ENCODE measurements at places on chromosomes 13 and 19.

DNA sequence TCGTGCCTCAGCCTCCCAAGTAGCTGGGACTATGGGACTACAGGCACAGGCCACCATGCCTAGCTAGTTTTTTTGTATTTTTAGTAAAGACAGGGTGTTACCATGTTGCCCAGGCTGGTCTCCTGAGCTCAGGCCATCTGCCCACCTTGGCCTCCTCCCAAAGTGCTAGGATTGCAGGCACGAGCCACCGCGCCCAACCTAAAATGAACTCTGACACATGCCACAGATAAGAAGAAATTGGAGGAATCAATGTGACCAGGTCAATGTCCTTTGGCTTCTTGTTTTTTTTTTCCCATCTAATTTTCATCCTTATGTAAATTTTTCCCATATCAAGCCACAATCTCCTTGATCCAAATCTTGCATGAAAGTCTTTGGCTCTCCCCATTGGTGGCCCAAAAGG lies 68.1 kb upstream of the SOX21 start:
- peaks cover 17% of the 10 kb centered on the region for H3K27me3 ChIP-seq
- peaks cover 5% of the 10 kb centered on the region for H3K36me3 ChIP-seq
- H3K27ac ChIP-seq: no peak overlapping the region
- H3K4me3 ChIP-seq: no peak overlapping the region
- no peak for DNase-seq

- no peak overlapping the region for H3K4me3 ChIP-seq
- peaks cover 20% of the 10 kb centered on the region for H3K36me3 ChIP-seq
- no peaks in the 10 kb centered on the region for H3K27me3 ChIP-seq
- H3K27ac ChIP-seq: no peak overlapping the region
- DNase-seq: no peak
These were observed 660 bp downstream of the CIC start for GRCh38 chr19:42269478-42270345.

DNA sequence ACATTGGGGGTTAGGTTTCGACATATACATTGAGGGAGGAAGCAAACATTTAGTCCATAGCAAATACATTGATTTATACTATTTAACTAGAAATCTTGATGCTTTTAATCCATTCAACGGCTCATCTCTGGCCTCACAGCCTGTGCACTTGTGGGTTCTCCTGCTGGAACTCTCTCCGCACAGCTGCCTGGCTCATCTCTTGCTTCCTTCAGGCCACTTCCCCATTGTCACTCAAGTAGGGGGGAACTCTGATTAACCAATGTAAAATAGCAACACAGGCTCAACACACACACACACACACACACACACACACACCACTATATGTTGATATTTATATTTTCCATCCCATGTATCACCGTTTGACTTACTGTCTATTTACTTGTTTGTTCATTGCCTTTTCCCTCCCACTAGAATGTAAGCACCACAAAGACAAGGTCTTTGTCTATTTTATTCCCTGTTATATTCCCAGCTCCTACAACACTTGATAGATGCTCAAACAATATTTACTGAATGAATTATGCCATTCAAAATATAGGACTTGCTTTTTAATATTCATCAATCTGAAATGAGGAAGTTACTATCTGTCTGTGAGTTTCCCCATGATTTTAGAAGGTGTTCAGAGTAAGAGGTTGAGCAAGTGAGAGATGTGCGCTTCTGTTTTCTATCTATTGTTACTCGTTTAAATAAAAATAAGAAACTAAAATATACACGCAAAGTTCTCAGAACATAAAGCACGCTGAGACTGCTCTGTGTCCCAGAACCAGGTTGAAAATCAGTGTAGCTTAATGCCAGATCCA lies 29.8 kb upstream of the PABPC3 start:
- H3K27me3 ChIP-seq: peaks cover 84% of the 10 kb centered on the region
- H3K36me3 ChIP-seq: no peaks in the 10 kb centered on the region
- H3K27ac ChIP-seq: no peak overlapping the region
- H3K4me1 ChIP-seq: no peaks in the 10 kb centered on the region
- DNase-seq: no peak

DNA sequence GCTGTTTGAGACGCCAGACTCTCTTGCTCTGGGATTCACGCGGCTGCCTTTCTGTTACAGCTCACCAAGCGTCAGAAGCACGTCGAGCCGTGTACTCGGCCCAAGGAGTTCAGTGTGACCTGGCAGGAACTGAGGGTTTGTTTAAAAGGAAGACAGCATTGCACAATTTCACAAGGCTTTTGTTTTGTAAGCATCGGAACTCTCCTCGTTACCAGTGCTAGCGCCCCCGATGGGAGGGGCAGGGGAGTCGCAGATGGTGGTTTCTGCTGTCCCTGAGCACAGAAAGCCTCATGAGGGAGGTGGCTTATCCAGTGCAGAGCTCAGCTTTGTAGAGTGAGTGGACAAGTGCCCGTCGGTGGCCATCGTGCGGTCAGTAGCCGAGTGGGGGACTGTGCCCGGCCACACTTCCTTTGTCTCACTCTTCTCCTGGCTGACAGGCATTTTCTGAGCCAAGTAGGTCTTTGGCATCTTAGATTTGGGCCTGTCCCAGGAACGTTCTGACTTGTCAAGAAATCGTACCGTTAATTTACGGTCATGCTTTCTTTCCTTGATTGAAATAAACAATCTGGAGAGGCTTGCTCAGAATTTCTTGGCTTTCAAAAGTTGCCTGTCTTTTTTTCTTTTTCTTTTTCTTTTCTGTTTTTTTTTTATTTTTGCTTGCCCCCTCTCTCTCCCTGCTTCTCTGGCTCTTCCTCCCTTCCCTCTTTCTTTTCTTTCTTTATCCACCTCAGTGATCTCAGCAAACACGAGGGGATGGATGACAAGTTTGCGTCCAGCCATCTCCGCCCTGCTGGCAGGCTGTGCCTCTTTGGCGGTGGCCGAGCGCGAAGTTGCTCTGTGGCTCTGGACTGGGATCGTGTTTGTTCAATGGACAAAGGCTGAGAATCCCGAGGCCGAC lies 7.7 kb downstream of the KDM4B start:
- no peak overlapping the region for H3K4me3 ChIP-seq
- H3K27me3 ChIP-seq: no peaks in the 10 kb centered on the region
- peaks cover 34% of the 10 kb centered on the region for H3K4me1 ChIP-seq

DNA sequence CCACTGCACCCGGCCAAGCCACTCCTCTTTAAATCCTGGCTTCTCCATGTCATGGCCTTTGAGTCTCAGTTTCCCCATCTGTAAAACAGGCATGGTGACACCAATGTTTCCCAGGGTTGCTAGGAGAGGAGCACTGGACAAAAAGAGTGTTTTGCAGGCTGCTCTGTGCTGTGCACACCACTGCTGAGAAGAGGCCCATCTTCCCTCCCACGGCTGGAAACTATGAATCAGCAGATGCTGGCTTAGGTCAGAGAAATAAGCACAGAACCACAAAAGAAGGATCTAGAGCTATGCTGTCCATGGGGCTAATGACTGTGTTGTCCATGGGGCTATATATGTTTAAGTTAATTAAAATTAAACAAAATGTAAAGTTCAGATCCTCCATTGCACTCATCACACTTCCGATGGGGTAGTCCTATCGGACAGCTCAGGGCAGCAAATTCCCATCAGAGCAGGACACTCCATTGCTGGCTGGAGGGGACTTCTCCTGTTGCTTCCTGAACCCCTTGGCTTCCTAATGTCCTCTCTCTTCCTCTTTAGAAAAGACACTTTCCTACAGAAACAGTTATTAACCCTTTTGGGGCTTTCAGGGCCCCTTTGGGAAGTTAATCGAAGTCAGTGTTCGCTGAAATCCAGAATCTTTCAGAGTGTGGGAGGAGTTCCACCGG lies 37.1 kb downstream of the TSHZ3 start:
- no peaks in the 10 kb centered on the region for H3K36me3 ChIP-seq
- H3K27ac ChIP-seq: no peak overlapping the region
- H3K4me1 ChIP-seq: no peaks in the 10 kb centered on the region

DNA sequence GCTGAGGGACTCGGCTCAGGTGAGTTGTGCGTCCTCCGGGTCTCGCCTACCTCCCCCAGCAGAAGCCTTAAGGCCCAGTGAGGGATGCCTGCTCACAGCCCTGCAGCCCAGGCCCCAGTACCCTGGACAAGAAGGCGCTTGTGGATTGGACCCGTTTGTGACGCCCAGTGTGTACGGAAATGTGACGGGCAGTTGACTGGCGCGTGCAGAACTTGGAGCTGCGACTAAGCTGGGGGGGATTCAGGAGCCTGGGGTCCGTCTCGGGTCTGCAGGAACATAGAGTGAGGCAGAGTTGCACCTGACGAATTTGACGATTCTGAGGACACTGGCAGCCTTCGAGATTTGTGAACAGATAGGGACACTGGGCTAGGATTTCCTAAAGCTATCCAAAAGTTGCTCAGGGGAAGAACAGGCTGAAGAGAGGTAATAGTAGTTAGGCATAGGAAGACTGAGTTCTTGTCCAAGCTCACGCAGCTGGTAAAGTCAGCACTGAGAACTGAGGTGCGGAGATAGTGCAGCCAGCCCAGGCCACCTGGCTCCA lies 519 bp downstream of the ZNF551 start:
- H3K27ac ChIP-seq: peak overlapping the region; percentile 95
- peaks cover 33% of the 10 kb centered on the region for H3K36me3 ChIP-seq
- DNase-seq: no peak
- peaks cover 37% of the 10 kb centered on the region for H3K4me1 ChIP-seq
- peaks cover under 1% of the 10 kb centered on the region for H3K27me3 ChIP-seq
- peak overlapping the region; percentile 94 for H3K4me3 ChIP-seq

GRCh38 chr13:67914535-67914934 lies 684.4 kb upstream of the PCDH9 start:
- H3K36me3 ChIP-seq: peaks cover 2% of the 10 kb centered on the region
- H3K27ac ChIP-seq: no peak overlapping the region
- no peak overlapping the region for H3K4me3 ChIP-seq
- no peaks in the 10 kb centered on the region for H3K27me3 ChIP-seq

Measured in central memory CD8-positive, alpha-beta T cell (primary cell).